ENCODE measurements at places on chromosomes 11 and 22. TPM values are rescaled to one million over a fixed set of nuclear protein-coding genes. Genes with fewer than 3 reads are reported as not detected.

The TYR gene
- total RNA-seq, result not detected

The DGAT2 gene
- 2.6 TPM for total RNA-seq

The CCDC15 gene
- total RNA-seq, result 2.3 TPM

The EHF gene
- 41.9 TPM for total RNA-seq

The CCDC89 gene
- 2.0 TPM for total RNA-seq

The IGLL5 gene
- not detected for total RNA-seq

The OR8D1 gene
- not detected for total RNA-seq

The NRXN2 gene
- 4.5 TPM for total RNA-seq

The ARHGAP32 gene
- total RNA-seq, result 29.5 TPM

The PSMC3 gene
- total RNA-seq, result 72.7 TPM

The KDM4D gene
- 0.91 TPM for total RNA-seq
